Airway epithelial cell (primary cell): ENCODE measurements at places on chromosomes 11 and 22. TPM values are rescaled to one million over a fixed set of nuclear protein-coding genes. Genes with fewer than 3 reads are reported as not detected.

Gene PLEKHB1
- not detected in 2 replicates for total RNA-seq

Gene KCTD14
- total RNA-seq: 6.0 and 7.1 TPM in 2 replicates

Gene TYMP
- total RNA-seq: 41.4 and 51.3 TPM in 2 replicates

Gene SHANK2
- total RNA-seq: 8.6 and 8.9 TPM in 2 replicates

Gene GLYAT
- total RNA-seq: not detected in 2 replicates

Gene C22orf15
- 0.35 TPM in 1 of 2 replicates, not detected in the other for total RNA-seq

Gene SOX6
- total RNA-seq: 0.93 and 2.0 TPM in 2 replicates

Gene ARFIP2
- 55.6 and 60.4 TPM in 2 replicates for total RNA-seq

Gene EXPH5
- 4.8 and 8.7 TPM in 2 replicates for total RNA-seq

Gene RIC3
- 0.14 and 0.23 TPM in 2 replicates for total RNA-seq

Gene MPPED2
- not detected in 2 replicates for total RNA-seq

Gene OR56A1
- not detected in 2 replicates for total RNA-seq

Gene PNPLA5
- not detected in 2 replicates for total RNA-seq

Gene OR51E2
- not detected in 2 replicates for total RNA-seq

Gene MLC1
- total RNA-seq: 0.37 TPM in 1 of 2 replicates, not detected in the other

Gene PTH
- total RNA-seq: not detected in 2 replicates

Gene NNMT
- total RNA-seq: 3.7 and 5.4 TPM in 2 replicates

Gene PRCP
- total RNA-seq: 21.7 and 41.6 TPM in 2 replicates

Gene APOL4
- 0.56 and 0.65 TPM in 2 replicates for total RNA-seq

Gene OR6A2
- not detected in 2 replicates for total RNA-seq

Gene DYNC2H1
- total RNA-seq: 9.5 and 12.3 TPM in 2 replicates

Gene VPS51
- total RNA-seq: 195 and 359 TPM in 2 replicates

Gene SEC14L6
- not detected in 2 replicates for total RNA-seq

Gene XNDC1N
- 2.2 and 4.7 TPM in 2 replicates for total RNA-seq

Gene KRTAP5-1
- not detected in 2 replicates for total RNA-seq

Gene OOSP3
- total RNA-seq: not detected in 2 replicates
